GM23248 (cell line): ENCODE measurements at places on chromosomes 3 and 15. TPM values are rescaled to one million over a fixed set of nuclear protein-coding genes. Genes with fewer than 3 reads are reported as not detected.
A peak's percentile ranks its signal among the peaks of the same experiment; 100 is the strongest.

- DNase-seq, result no peak
These were observed 1017.3 kb upstream of the EPHA6 start for GRCh38 chr3:95797081-95797480.

DNA sequence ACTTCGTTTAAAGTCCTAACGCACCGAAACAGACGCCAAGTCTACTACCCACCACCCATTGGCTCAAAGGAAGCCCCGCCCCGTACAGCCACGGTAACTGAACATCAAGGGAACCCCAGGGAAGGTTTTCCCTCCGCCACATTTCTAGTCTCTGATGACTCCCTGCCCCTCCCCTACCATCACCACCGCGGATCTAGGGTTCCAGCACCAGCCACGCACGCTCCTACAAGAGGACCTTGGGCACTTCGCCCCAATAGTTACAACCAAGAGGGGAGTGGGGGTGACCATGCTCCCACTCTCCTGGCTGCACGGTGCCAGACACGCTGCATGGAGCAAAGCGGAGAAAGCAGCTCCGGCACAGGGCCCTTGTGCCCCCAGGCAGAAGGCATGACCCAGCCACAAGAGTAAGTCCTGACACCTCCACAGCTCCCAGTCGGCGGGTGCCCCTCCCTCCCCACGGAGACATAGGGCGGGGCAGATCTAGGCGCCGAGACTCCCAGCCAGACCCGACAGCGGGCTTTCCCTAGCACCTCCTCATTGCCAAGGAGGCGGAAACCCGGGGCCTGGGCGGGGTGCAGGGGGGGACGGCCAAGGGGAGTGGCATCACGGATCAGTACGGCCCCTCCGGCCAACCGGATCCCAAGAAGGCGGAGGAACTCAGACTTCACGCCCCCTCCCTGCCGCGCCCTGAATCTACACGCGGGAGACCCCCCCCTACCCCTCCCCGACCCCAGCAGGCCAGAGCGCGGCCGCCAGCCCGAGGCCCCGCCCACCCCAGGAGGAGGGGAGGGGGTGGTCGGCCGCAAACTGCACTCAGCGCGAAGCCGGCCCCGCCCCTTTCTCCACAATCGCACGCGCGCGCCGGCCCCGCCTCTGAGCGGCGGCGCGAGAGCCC, 936 bp downstream of the SIN3A start:
- peak; percentile 98 for DNase-seq

DNA sequence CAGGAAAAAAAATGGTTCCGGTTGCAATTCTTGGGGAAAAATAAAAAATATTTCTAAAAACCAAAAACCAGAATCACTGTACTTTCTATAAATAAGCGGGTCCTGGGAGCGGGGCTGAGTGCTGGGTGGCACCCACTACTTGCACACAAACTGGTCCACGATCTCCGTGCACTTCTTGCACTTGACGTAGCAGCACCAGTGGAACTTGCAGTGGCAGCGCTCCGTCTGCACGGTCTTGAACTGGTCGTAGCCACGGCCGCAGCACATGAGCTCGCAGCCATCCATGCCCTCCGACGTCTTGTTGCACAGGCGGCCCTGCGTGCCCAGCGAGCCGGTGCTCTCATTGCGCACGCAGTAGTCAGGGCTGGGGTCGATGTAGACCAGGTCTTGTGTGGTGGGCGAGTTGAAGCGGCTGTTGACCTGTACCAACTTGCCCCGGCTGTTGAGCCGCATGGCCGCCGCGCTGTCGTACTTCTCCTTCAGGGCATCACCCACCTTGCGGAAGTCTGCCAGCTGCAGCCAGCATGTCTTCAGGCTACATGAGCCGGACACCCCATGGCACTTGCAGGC, 17.1 kb downstream of the WNT5A start:
- DNase-seq, result no peak

DNA sequence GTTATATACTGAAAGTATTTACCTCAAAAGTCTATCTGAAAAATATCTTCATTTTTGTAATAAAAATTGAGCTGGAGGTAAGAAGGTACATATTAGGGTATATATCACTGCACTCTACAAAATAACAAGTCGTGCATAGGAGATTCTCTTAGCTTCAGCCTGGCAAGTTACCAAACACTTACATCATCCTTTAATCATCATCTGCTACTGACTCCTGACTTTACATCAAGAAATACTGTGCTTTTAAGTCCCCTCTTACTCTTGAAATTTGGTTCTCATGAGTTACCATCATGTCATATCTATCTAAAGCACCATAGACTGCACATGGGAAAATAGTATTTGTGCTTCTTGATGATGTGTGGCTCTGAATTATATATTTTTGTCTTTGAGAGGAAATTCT, 50.8 kb downstream of the LYSMD4 start:
- peak; percentile 82 for DNase-seq

DNA sequence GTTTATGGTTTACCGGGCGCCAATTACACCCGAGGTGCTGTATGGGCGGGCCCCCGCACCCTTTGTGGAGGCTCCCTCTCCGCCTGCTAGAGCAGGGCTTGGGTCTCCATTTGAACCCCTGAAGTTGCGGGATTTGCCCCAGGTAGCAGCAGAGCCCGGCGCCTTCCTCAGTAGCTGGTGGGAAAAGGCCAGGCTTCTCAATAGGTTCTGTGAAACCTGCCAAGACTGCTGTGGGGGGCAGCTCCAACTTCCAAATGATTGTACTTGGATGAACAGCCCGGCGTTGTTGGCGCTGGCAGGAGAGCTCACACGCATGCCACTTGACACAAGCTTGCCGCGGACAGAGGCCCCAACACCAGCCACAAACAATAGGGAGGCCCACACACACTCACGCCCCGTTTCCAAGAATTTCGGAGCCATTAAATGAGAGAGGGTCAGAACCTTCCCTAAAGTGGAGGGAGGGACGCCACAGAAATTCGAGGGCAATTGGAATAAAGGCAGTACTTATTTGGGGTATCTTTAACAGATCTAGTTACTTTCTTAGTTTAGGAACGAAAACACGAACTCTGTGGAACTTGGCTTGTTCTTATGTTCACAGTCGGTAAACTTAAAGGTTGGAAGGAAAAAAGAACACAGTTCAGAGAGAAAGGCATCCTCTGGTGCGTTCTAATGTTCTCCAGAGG, 1.4 kb downstream of the EPHB3 start:
- peak; percentile 71 for DNase-seq

- no peak for DNase-seq
These were observed 246.9 kb upstream of the LRTM1 start for GRCh38 chr3:55174747-55175146.

GRCh38 chr3:14857506-14857905, 38.7 kb downstream of the FGD5 start:
- DNase-seq, result no peak

The GOLGA8T gene
- not detected in 2 replicates for polyA plus RNA-seq

The RASGRP1 gene
- polyA plus RNA-seq, result 0.58 and 0.96 TPM in 2 replicates

The MYEF2 gene
- 1.3 and 1.8 TPM in 2 replicates for polyA plus RNA-seq

The STRIT1 gene
- polyA plus RNA-seq, result not detected in 2 replicates

The SH2D7 gene
- polyA plus RNA-seq, result not detected in 2 replicates

The DAZL gene
- polyA plus RNA-seq, result not detected in 2 replicates

The CFAP91 gene
- not detected in 2 replicates for polyA plus RNA-seq

The GMNC gene
- polyA plus RNA-seq, result 0.27 TPM in 1 of 2 replicates, not detected in the other
